ENCODE measurements at places on chromosomes 3 and 15. TPM values are rescaled to one million over a fixed set of nuclear protein-coding genes. Genes with fewer than 3 reads are reported as not detected.

WNT7A gene
- total RNA-seq: 17.1 TPM

CPN2 gene
- total RNA-seq: not detected

CHDH gene
- total RNA-seq: 3.3 TPM

GHSR gene
- not detected for total RNA-seq

ATP13A5 gene
- not detected for total RNA-seq

STRIT1 gene
- not detected for total RNA-seq

A4GNT gene
- not detected for total RNA-seq

WDR93 gene
- 0.41 TPM for total RNA-seq

DNA sequence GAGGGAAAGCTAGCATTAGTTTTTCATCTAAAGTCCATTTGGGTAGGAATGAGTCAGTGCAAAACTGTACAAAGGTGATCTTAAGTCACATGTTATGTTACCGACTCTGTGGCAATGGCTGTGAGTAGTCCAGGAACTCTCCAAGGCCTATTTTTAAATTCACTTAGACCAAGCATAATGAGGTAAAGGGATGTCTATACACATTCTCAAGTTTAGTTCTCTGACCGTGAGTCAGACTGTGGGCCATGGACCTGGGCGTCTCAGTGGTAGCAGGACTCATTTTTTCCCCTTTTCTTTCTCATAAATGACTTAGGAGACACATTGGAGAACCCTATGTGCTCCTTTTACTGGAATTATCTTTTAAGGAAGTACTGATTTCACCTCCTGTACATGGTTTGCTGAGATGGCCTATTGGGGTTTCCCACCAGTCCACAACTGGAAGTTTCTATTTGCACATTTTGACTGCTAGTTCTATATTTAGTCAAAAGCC is 488.7 kb upstream of the TPRG1 start:
- peak; percentile 86 for DNase-seq

GRCh38 chr3:58051196-58051595 is 43.0 kb downstream of the FLNB start:
- DNase-seq: peak; percentile 82

DNA sequence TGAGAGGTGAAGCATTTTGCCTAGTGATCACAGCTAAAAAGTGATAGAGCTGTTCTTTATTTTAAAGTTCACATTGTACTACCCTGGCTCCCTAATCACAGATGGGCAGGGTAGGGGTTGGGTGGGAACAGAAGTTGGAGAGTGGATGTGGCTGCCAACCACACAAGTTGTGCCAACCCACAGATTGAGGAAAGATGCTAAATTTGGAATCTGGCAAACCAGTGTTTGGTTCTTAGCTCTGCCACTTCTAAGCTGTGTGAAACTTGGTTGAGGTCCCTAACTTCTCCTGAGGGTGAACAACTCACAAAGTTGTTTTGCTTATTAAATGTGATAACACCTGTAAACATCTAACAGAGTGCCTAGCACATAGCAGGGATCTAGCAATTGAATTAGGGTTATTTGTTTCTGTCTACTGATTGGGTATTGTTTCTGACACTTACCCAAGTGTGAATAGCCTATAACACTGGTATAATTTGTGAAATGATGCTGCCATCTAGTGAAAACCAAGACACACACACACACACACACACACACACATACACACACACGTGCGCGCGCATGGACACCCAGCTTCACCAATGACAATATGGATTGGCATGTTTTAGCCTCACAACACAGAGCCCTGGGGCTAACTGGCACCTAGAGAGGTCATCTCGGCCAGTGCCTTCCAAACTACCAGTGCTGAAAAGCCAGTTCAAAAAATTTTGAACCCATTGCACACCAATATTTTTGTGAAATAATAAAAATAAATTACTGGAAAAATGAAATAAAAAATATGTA is 25.3 kb downstream of the ADGRG7 start:
- DNase-seq: no peak

DNA sequence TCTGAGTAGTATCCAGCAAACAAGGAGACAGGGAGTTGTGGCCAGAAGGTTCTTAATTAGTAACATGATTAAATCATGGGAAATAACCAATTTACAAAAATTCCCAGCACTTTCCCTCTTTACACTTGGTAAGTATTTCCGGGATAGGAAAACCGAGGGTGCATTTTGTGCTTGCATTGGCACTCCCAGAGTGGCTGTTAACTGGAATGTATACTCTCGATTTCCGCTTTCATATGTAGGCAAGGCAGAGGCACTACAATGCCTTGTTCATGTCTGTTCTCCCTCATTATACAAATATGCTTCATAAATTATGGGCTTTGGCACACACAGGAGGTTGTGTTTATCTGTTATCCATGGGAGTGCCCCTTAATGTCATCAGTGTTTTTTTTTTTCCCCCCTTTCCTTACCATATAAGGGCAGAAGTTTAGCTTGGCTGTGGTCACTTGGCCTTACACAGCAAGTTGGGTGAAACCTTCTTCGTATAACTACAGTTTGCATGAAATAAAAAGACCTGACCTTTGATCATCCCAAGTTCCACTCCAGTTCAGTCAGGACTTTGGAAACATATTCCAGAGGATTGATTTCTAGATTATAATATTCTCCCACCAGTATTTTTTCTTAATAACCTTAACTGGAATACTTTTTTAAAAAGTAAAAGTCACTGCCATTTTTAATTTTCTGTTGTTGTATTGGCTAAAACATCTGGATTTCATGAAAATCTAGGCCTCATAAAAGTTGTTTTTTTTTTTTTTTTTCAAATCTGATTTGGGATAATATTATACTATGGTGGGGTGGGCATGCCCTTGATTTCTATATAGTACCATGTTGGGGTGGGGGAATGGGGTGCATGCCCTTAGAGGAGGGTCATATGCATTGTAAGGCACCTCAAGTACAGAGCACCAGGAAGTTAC is 8.9 kb downstream of the TPM1 start:
- no peak for DNase-seq

DNA sequence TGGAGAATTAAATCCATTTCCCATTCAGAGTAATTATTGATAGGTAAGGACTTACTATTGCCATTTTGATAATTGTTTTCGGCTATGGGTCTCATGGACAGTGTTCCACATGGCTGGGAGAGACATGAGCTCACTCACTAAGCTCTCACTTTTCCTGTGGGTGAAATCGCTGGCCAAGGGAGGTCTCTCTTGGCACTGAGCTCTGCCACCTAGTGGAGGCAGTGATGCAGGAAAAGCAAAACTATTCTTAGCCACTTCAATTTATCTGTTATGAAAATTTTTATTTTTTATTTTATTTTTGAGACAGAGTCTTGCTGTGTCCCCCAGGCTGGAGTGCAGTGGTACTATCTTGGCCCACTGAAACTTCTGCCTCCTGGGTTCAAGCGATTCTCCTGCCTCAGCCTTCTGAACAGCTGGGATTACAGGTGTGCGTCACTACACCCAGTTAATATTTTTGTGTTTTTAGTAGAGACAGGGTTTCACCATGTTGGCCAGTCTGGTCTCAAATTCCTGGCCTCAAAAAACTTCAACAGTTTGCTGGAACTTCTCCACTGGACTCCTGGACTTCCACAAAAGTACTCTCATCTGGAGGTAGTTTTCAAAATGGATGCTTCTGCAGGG is 4.7 kb upstream of the RNF13 start:
- peak; percentile 59 for DNase-seq

DNA sequence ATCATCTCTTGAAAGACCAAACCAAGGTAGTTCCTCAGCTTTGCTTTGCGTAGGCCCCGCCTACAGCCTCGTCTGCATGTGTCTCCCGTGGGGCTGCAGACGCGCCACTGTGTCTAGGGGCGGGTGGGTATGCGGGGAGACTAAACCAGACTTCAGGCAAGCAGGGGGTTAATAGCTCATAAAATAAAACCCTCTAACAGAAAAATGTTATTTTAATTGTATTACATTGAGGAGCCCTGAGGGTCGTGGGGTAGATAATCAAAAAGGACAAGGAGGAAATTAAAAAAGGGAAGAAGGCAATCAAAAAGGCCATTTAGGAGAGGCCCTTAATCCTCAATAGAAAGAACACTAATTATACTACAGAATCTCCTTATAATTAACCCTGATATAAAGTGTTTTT is 247.6 kb upstream of the ICE2 start:
- DNase-seq: no peak

GRCh38 chr15:78092261-78093041 is at the start of gene SH2D7:
Gene SH2D7, plus strand, starts transcription at chr15:78092561. Its CDS starts 24 bp downstream, at chr15:78092585.
- no peak for DNase-seq

GRCh38 chr15:40357246-40357645 is 773 bp upstream of the DISP2 start:
- DNase-seq: no peak

- peak; percentile 21 for DNase-seq
Measured at GRCh38 chr3:50450209-50450921, 53.1 kb downstream of the CACNA2D2 start.

DNA sequence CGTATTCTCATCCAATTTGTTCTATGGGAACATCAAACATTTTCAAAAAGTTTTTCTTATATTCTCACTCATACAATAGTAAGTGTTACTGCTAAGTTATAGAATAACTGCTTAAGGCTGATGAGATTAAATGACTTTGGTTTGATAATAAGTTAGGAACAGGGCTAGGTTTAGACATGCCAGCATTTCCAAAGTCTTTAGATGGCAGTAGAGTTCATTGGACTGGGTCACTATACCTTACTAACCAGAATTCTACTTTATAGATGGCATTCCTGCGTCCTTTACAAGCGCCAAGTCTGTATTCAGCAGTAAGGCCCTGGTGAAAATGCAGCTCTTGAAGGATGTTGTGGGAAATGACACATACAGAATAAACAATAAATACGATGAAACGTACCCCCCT is 21.7 kb downstream of the PLAAT1 start:
- no peak for DNase-seq

DNA sequence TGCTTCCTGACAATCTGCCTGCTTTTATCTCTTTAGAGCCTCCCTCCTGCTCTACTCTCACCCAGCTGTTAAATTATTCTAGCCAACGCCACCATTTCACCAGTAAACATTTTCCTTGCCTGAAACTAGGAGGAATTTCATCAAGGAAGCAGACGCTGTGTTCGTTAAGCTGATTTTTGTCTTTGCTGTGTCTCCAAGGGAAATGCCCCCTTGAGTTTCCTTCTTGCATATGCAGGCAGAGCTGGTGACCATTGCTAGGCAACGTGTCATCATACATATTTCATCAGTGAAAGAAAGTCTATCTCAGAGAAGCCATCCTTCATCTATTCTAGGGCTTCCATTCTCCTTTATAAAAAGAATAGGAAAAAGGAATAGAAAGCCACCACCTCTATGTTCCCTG is 87.0 kb upstream of the ST8SIA2 start:
- no peak for DNase-seq

DNA sequence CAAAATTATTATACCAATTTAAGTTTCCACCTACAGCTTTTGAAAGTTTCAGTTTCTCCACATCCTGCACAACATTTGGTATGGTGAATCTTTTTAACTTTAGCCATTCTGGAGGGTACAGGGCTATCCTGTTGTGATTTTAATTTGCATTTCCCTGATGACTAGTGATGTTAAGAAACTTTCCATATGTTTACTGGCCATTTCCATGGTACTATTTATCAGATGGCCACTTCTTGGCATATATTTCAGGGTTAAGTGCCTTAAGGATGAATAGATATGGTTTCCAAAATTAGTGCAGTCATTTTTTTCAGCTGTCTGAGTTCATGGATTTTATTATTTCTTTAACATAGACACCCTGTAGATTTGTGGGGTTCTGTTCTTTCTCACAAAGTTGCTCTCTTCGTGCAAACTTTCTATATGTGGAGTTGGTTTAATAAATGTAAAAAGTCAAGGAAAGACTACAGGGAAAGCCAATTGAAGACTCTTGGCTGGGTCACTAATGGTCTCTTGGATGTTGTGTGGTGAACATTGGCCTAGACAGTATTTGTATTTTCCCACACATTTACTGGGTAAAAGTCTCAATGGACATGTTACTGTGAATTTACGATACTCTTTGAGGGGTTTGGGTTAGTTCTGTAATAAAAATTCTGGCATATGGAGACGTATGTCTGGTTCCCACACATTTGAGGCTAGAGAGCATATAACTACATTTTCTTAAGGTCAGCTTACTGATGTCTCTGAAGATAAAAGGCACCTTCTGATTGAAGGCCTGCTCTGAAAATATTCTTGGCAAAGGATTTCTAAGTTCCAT is 147.5 kb upstream of the PDZRN3 start:
- DNase-seq: no peak

DNA sequence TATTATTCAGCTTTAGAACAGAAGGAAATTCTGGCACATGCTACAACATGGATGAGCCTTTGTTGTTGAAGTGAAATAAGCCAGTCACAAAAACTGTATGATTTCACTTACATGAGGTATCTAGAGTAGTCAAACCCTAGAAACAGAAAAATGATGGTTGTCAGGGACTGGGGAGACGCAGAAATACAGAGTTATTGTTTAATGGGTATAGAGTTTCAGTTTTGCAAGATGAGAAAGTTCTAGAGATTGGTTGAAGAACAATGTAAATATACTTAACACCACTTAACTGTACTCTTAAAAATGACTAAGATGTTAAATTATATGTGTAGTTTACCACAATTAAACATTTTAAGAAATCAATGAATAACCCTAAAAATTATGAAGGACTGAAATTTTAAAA is 15.8 kb downstream of the SPTSSB start:
- no peak for DNase-seq

DNA sequence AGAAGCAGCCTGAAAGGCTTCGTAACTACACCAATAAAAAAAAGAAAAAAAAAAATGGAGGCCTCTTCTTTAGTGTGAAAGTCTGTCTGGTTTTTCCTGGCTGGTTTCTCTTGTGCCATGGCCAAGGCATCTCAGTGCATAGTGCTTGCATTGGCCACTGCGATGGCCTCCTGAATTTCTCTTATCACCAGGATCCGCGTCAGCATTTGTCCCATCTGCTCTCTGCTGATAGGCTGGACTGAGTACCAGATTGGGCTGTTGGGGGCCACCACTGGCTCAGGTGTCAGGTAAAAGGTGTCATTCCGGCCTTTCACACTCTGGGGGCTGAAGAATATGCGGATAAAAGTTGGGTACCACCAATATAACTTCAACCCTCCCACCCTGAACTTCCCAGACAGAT is 1.1 kb upstream of the IMPDH2 start:
- no peak for DNase-seq

- no peak for DNase-seq
Measured at GRCh38 chr3:77605865-77606264, 566.0 kb downstream of the ROBO2 start.

- no peak for DNase-seq
Measured at GRCh38 chr3:141401573-141402475, 33.5 kb downstream of the ZBTB38 start.

GRCh38 chr15:53555226-53555625 is 204.2 kb downstream of the WDR72 start:
- DNase-seq: no peak

- no peak for DNase-seq
Measured at GRCh38 chr3:95235916-95236315, 1173.1 kb downstream of the NSUN3 start.

DNA sequence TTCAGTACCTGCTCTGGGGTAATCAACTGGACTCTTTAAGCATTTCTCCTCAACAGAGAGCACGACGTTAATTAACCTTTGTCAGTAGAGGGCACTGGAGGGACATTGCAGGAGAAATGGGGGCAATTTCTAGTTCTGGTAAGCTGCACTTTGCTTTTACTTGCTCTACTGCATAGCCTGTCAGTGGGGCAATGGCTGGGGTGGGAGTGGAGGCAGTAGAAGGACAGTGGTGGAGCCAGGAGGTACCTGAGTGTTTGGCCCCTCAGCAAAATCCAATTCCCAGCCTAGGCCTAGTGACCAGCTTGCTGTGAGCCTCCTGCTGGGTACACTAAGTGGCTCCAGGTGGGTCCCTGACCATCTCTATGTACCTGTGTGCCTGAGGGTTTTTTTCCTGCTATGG is 18.3 kb upstream of the MED12L start:
- DNase-seq: no peak
